A549 treated with DMSO at 1 μM for 4 hours (cell line): ENCODE measurements at places on chromosomes 13 and 19. TPM values are rescaled to one million over a fixed set of nuclear protein-coding genes. Genes with fewer than 3 reads are reported as not detected.

Gene SMG9
- total RNA-seq = 45.3 to 77.8 TPM (median 63.7 TPM) in 5 replicates

Gene ZNF177
- 0.38 to 0.53 TPM (median 0.43 TPM) in 5 replicates for total RNA-seq

Gene ACER1
- total RNA-seq = not detected in 5 replicates

Gene ZIC5
- total RNA-seq = 3.6 to 4.6 TPM (median 3.9 TPM) in 5 replicates

Gene TPTE2
- not detected in 5 replicates for total RNA-seq

Gene C19orf67
- not detected in 5 replicates for total RNA-seq

Gene BCL2L12
- total RNA-seq = 58.3 to 77.0 TPM (median 67.6 TPM) in 5 replicates

Gene ZNF554
- 0.55 to 1.1 TPM (median 1.0 TPM) in 5 replicates for total RNA-seq

Gene FGF22
- total RNA-seq = 0.32 to 0.97 TPM (median 0.76 TPM) in 5 replicates

Gene ZNF627
- total RNA-seq = 2.9 to 4.8 TPM (median 4.1 TPM) in 5 replicates

Gene ZNF284
- total RNA-seq = 0.34 to 0.71 TPM (median 0.57 TPM) in 5 replicates

Gene MYO16
- total RNA-seq = 0.03 to 0.09 TPM (median 0.05 TPM) in 5 replicates

Gene NXNL1
- total RNA-seq = not detected in 5 replicates

Gene ZNF44
- total RNA-seq = 0.57 to 0.80 TPM (median 0.72 TPM) in 5 replicates

Gene MEDAG
- 0.08 to 0.18 TPM (median 0.14 TPM) in 4 of 5 replicates, not detected in the other for total RNA-seq

Gene ALOX5AP
- 2.4 to 2.8 TPM (median 2.7 TPM) in 5 replicates for total RNA-seq

Gene B3GNT3
- 3.2 to 4.3 TPM (median 3.9 TPM) in 5 replicates for total RNA-seq

Gene C2CD4C
- total RNA-seq = 0.22 to 0.60 TPM (median 0.58 TPM) in 5 replicates

Gene CYP4F8
- not detected in 5 replicates for total RNA-seq

Gene WDR62
- total RNA-seq = 23.0 to 30.7 TPM (median 27.6 TPM) in 5 replicates

Gene ZNF790
- 0.22 to 0.30 TPM (median 0.28 TPM) in 5 replicates for total RNA-seq

Gene CGB5
- total RNA-seq = 1.0 to 1.6 TPM (median 1.4 TPM) in 5 replicates

Gene ADGRE3
- not detected in 5 replicates for total RNA-seq

Gene PDE4A
- 4.3 to 6.4 TPM (median 5.1 TPM) in 5 replicates for total RNA-seq

Gene CA11
- 8.5 to 11.3 TPM (median 9.8 TPM) in 5 replicates for total RNA-seq

Gene CHMP2A
- 183 to 204 TPM (median 191 TPM) in 5 replicates for total RNA-seq

Gene ZNF816
- total RNA-seq = 0.03 to 0.07 TPM (median 0.06 TPM) in 3 of 5 replicates, not detected in the others

Gene IZUMO4
- total RNA-seq = 0.37 to 0.75 TPM (median 0.47 TPM) in 5 replicates

Gene ZNF471
- total RNA-seq = 0.03 to 0.08 TPM (median 0.05 TPM) in 4 of 5 replicates, not detected in the other

Gene ICAM4
- 0.09 to 0.17 TPM (median 0.11 TPM) in 4 of 5 replicates, not detected in the other for total RNA-seq

Gene GRK1
- total RNA-seq = 0.02 TPM in 1 of 5 replicates, not detected in the others

Gene CCDC169
- 0.18 to 1.3 TPM (median 0.37 TPM) in 5 replicates for total RNA-seq

Gene FGF14
- total RNA-seq = 0.03 TPM in 1 of 5 replicates, not detected in the others

Gene FXYD3
- total RNA-seq = 0.13 to 0.17 TPM in 2 of 5 replicates, not detected in the others

Gene OR10H1
- not detected in 5 replicates for total RNA-seq

Gene SULT2B1
- total RNA-seq = 14.7 to 18.6 TPM (median 15.6 TPM) in 5 replicates

Gene UBXN6
- 42.3 to 61.2 TPM (median 57.7 TPM) in 5 replicates for total RNA-seq

Gene FCGBP
- 0.68 to 1.3 TPM (median 1.1 TPM) in 5 replicates for total RNA-seq

Gene FARP1
- 9.2 to 14.1 TPM (median 9.7 TPM) in 5 replicates for total RNA-seq

Gene PGLYRP2
- total RNA-seq = 0.07 to 0.10 TPM in 2 of 5 replicates, not detected in the others

Gene GNA15
- 0.08 to 0.11 TPM (median 0.09 TPM) in 4 of 5 replicates, not detected in the other for total RNA-seq

Gene EID2B
- total RNA-seq = 6.4 to 12.9 TPM (median 7.5 TPM) in 5 replicates
